ENCODE measurements at places on chromosomes 7 and 10. TPM values are rescaled to one million over a fixed set of nuclear protein-coding genes. Genes with fewer than 3 reads are reported as not detected.
A peak's percentile ranks its signal among the peaks of the same experiment; 100 is the strongest.

The SPAM1 gene
- not detected for total RNA-seq

GRCh38 chr7:104963991-104964385 lies 50.0 kb upstream of the KMT2E start:
- DNase-seq: peak; percentile 61

The CPN1 gene
- not detected for total RNA-seq

DNA sequence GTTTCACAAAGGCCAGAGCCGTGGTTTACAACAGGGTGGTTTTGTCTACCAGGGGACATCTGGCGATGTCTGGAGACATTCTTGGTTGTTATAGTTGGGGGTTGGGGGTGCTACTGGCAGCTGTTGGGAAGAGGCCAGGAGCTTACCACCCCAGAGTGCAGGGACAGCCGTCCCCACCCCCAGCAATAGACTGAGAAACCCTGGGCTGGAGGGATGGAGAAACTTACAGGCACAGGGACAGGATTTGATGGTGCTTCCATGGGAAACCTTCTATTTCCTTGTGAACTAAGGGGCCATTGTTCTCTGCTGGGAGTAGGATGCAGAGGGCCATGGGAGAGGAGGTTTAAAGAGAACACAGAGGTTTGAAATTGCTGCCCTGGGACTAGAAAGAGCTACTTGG lies 10.9 kb downstream of the ADCK2 start:
- DNase-seq: no peak

The FAM241B gene
- total RNA-seq: not detected

DNA sequence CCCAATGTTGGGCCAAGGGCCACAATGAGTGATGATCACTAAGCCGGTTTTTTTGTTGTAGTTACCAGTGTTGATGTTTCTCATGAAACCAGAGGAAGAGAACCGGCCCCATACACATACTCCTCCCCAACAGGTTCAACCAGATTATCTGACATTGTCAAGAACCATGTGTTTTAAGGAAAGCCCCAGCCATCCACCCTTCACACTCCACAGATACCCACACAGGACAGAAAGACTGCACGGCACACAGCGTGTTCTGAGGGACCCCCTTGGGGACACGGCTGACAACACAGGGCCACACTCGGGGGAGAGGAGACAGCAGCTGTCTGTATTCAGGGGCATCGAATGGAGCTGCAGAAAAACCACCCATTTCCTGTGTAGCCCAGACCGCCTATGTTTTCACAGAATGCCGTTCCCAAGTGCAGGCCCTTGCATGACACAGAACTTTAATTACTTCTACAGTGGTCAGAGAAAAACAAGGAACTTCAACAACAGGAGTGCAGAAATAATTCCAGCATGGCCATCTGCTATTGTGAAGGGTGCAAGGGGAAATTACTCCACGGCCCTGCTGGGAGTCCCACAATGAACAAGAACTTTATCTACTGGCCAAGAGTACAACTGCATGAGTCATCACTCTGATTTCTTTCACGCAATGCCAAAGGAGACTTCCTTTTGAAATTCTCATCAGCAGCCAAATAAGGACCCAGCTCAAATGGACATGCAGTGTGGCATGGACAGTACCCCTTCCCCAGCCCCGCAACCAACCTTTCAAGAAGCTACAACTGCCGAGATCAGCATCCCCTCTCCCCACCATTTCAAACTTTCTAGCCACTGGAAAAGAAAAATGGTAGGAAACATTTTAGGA lies 2.3 kb downstream of the KLF6 start:
- DNase-seq: peak; percentile 96

The NSUN6 gene
- 9.3 TPM for total RNA-seq

The HOXA4 gene
- 8.9 TPM for total RNA-seq

- DNase-seq: peak; percentile 71
These were observed 182.9 kb downstream of the BMPER start for GRCh38 chr7:34087892-34088891.

DNA sequence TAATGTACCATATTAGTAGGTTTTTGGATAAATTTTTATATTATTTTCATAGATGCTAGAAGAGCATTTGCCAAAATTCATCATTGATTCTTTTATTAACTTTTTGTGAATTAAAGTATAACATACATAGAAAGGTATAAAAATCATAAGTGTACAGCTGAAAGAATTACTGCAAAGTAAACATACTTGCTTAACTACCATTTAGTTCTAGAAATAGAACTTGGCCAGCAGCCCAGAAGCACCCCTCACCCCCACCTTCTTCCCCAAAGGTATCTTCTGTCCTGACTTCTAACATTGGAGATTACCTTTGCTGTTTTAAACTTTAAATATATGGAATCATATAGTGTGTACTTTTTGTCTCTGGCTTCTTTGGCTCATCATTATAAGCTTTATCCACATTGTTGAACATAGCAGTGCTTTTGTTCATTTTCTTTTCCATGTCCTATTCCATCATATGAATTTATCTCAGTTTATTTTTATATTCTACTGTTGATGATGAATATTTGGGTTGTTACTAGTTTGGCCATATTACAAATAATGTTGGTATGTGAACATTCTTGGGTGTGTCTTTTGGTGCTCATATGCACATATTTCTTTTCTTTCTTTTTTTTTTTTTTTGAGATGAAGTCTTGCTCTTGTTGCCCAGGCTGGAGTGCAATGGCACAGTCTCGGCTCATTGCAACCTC lies 142.8 kb downstream of the ADK start:
- DNase-seq: peak; percentile 82

DNA sequence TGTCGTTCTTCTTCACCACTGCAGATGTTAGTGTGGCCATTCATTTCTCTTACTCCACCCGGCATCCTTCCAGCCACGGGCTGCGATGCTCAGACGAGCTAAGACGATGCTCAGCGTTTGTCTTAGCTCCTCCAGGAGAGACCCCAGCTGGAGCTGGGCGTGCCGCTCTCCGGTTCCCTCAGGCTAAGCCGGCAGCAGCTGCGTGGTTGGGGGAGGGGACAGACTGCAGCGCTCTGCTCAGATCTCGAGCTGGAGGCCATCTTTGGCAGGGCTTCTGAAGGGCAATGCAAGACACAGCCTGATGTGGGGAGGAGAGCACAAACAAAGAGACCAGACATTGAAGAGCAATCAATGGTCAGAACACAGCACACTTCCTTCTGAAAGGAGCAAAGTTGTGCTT lies 4.8 kb downstream of the INA start:
- peak; percentile 66 for DNase-seq

GRCh38 chr10:18666810-18667209 lies 7.6 kb downstream of the ARL5B start:
- DNase-seq: peak; percentile 71

- DNase-seq: no peak
These were observed 31.2 kb downstream of the UBTD1 start for GRCh38 chr10:97529685-97530465.

DNA sequence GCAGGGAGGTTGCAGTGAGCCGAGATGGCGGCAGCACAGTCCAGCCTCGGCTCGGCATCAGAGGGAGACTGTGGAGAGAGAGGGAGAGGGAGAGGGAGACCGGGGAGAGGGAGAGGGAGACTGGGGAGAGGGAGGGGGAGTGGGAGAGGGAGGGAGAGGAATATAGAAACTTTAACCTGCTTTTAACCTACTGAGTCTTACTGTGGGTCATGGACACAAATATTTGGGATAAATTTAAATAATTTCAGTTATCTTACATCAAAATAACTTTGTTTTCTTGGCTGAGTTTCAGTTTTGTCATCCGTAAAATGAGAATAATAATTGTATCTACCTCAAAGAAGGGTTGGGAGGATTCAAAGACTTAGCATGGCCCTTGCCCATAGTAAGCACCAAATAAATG lies 319.8 kb downstream of the LRMDA start:
- no peak for DNase-seq

GRCh38 chr7:157923903-157924630 lies 587.3 kb downstream of the DNAJB6 start:
- no peak for DNase-seq

The PFKP gene
- 216 TPM for total RNA-seq

DNA sequence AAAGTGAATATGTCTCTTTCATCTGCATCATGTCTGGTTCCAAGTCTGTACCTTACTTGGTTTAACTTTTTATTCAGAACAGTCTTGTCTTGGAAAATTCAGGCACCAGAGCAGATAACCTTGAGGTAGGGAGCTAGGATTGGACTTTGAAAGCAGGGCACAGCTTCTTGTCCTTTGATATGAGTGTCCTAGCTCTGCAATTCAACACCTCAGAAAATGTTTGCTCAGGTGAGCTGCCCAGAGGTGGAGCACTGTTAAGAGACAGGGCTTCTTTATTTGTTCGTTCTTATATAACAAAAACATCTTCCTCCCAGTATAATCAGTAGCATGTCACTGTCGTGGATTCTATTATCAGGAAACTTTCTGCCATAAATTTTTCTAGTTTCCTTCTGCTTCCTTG lies 118.3 kb downstream of the LRRC4 start:
- no peak for DNase-seq

GRCh38 chr7:144122876-144123275 lies at the start of gene OR2A14:
Gene OR2A14 (plus strand): TSS chr7:144123176. CDS start chr7:144129113, 5,937 bp downstream.
- DNase-seq: no peak

The INPP5F gene
- 18.5 TPM for total RNA-seq

The GATA3 gene
- not detected for total RNA-seq

DNA sequence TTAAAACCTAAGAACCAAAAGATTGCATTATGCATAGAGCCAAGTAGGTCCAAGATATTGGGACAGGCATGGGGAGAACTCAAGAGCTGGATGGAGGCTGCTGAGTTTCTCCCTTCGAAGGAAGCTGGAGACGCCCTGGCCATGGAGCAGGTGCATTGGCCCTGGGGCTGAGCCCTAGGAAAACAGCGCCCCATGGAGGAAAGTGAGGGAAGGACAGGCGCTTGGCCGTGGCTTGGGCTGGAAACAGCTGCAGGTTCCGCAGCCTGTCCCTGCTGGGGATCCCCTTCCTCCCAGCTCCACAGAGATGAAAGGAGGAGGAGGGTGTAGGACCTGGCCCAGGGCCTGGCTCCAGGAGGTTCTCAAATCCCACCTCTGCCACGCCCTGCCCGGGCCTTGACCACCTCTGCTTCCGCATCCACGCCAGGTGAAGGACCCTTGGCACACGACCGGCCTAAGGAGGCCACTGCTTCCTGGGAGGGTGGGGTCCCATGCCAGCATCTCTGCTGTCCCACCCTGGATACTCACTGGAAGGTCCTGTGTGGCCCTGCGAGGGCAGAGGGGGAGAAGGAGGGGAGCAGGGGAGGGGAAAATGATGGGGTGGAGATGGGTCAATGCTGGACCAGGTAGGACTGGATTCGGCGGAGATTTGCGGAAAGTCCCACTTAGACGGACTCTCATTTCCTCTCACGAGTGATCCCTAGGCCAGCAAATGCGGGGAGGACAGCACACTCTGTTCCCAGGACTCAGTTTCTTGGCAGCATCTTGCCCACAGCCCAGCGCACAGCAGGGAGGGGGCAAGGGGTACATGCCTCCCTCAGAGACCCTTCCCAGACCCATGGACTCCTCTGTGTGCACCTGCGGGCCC lies 258.6 kb upstream of the TCERG1L start:
- no peak for DNase-seq

DNA sequence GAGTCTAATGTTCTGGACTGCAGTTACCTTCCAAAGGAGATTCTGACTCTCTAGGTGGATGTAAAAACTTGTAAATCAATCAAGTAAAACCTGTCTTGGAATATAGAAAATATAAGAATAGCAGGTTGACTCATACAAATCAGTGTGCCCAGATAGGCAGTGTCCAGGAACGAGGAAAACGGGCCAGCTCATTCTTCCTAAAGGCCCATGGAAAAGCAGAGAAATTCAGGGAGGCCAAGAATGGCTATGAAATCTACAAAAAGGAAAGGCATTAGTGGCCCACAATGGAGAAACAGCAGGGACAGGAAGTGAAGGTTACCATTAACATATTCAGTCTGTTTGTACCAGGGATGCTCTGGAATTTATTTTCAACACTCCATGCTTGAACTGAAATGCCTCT lies 14.9 kb downstream of the GLI3 start:
- DNase-seq: no peak

- DNase-seq: peak; percentile 95
These were observed 64.6 kb downstream of the CUX1 start for GRCh38 chr7:101882005-101882421.

DNA sequence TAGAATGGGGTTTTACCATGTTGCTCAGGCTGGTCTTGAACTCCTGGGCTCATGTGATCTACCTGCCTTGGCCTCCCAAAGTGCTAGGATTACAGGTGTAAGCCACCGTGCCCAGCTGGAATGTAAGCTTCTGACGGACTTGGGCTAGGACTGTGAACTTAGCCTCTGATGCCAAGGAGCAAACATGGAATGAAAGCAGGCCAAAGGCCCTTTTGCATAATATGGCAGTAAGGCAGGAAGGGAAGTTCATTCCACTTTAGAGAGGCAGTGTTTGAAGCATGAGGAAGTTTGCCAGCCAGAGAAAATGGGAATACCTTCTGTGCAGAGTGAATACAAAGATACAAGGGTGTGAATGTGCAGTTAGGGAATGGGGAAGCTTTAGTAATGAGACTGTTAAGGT lies 20.3 kb downstream of the VCL start:
- DNase-seq: no peak

- DNase-seq: no peak
These were observed 52.9 kb downstream of the DNAJC12 start for GRCh38 chr10:67785098-67785497.

DNA sequence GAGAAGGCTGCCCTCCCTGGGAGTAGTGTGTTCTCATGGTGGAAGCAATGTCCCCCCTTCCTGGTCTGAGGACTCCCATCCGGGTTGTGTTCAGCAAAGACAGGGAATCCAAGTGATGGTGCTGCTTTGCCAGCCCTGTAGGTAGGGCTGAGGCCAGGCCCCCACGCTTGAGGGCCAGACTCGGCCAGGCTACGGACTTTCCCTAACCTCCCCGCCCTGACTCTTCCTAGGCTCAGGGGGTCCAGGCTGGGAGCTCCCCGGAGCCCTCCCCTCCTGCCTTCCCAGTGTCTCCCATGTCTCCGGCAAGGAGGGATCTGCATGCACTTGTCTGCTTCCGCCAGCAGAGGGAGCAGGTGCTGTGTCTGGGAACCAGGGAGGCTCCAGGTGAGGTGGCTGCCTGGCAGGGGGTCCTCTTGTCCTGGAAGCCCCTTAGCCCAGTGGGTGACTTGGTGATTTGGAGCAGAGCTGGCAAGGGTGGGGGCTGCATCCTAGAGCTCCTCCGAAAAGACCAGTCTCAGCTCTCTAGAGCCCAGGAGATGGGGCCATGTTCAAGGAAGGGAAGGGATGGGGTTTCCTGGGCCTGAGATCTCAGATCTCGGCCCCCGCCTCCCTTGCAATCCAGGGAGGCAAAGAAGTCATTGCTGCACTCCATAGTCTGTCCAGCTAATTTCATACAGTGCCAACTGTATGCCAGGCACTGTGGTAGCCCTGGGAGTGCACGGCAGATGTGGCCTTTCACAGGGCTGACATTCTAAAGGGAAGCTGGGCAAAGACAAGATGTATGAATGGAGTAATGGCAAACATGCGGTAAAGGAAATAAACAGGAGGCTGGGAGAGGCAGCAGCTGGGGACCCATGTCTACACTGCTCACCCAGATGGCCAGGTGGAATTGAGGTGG lies 20.3 kb upstream of the SFRP5 start:
- peak; percentile 32 for DNase-seq

- no peak for DNase-seq
These were observed 81.6 kb upstream of the SP4 start for GRCh38 chr7:21346297-21346696.

DNA sequence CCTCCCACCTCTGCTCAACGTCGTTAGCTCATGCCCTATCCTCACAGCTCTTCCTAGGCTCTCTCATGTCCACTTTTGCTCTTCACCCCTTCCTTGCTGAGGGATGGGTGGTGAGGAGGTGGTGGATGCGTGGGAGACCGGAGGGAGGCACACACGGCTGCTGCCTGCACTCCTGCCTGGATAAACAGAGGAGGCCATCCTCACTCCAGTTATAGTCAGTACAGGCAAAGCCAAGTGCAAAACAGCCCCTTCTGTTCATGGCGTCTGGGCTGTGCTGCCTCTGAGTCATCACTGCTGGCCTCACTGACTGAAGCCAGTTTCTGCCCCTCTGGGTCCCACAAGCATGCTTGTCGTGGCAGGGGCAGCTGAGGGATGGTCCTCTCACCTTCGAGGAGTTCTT lies 31.9 kb upstream of the LRRC4 start:
- no peak for DNase-seq

Data from LHCN-M2 (cell line).